AG08396 (cell line): ENCODE measurements at places on chromosomes 12 and 14.

GRCh38 chr12:105880824-105881388 is 257.8 kb downstream of the NUAK1 start:
- DNase-seq, result no peak

DNA sequence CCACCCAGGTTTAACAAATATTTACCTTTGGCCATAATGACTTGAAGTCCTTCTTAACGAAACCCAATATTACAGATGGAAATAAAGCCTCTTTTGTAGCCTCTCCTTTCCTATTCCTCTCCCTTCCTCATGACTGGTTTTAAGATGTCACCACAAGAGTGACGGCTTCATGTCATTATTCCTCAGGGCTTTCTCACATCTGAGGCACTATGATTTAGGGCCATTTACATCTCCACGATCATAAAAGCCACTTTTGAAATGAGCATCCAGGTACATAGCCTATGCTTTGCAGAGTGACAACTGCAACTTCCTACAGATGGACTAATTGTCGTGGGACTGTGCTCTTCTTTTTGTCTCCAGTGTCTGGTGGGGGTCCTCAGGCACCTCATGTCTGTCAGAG is 32.3 kb upstream of the DACT1 start:
- DNase-seq, result no peak

GRCh38 chr12:75825686-75826085 is 205.9 kb downstream of the PHLDA1 start:
- DNase-seq, result peak; percentile 43

- DNase-seq, result no peak
Measured at GRCh38 chr12:65642061-65642661, 182.1 kb upstream of the HMGA2 start.

DNA sequence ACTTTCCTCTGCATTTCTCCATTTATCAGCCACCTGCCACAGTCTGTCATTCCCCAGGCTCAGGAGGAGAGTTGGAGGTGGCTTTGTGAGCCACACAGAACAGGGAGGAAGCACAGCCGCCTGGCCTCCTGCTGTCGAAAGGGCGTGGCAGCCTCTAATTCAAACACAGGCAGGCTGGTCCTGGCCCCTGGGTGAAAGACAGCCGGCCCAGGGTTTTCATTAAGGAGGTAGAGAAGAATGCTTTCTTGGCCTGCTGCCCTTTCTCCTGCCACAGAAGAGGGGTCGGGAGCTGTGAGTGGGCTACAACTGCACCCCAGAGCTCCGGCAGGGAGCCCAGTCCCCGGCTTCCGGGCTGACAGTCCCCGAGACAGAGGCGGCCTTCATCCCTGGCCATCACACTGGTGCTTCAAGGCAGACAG is 108.6 kb upstream of the FZD10 start:
- DNase-seq, result no peak

GRCh38 chr14:62558451-62558850 is 486.8 kb downstream of the KCNH5 start:
- no peak for DNase-seq

DNA sequence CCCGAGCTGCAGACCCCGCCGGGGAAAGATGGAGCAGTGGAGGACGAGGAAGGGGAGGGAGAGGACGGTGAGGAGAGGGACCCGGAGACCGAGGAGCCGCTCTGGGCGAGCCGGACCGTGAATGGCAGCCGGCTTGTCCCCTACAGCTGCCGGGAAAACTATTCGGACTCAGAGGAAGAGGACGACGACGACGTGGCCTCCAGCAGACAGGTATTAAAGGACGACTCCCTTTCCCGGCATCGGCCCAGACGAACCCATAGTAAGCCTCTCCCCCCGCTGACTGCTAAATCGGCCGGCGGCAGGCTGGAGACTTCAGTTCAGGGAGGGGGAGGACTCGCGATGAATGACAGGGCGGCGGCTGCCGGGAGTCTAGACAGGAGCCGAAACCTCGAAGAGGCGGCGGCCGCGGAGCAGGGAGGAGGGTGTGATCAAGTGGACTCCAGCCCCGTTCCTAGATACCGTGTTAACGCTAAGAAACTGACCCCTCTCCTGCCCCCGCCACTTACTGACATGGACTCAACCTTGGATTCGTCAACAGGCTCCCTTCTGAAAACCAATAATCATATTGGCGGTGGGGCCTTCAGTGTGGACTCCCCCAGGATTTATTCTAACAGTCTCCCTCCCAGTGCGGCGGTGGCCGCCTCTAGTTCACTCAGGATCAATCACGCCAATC is 962 bp downstream of the LEMD3 start:
- peak; percentile 77 for DNase-seq

DNA sequence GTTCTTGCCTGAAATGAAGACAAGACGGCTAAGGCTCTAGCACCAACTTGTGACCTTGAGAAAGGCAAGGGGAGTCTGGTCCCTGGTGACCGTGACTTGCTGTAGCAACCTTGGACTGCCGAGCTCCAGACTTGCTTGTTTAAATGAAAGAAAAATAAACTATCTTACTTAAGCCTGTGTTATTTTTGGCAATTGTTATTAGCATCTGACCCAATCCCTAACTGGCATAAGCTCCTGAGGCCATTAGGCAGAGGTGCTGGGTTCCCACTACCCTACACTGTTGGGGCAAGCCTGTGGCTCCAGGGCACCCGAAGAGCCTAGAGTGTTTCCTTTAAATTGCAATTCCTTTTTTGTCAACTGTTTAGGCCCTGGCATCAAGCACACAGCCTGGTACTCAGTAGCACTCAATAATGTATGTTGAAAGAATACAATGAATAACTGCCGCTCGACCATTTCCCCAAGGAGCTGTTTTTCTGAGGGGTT is 106.9 kb upstream of the HIF1A start:
- DNase-seq, result no peak

GRCh38 chr14:103372552-103373304 is 12.5 kb upstream of the MARK3 start:
- peak; percentile 92 for DNase-seq

DNA sequence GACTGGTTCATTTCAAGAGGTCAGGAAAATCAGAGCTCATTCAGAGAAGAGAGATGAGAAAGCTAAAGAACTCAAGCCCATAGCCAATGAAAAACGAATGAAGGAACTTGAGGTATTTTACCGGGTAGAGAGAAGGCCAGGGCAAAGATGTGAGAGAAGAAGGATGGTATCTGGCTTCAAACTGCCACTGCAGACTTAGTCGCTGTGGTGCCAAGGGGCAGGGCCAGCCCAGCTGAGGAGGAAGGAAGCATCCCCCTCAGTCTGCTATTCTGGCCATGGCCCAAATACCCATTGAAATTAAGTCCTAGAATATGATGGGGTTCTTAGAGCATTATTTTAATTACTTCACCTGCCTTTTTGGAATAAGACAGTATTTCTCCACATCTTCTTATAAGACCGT is 69.2 kb downstream of the ANO2 start:
- no peak for DNase-seq

DNA sequence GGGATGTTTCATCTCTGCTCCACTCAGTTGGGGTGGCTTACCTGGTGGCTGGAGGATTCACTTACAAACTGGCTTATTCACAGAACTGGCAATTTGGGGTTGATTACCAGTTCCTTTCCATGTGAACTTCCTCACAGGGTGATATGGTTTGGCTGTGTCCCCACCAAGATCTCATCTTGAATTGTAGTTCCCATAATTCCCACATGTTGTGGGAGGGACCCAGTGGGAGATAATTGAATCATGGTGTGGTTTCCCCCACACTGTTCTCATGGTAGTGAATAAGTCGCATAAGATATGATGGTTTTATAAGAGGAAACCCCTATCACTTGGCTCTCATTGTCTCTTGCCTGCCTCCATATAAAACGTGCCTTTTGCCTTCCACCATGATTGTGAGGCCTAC is 26.9 kb upstream of the IGF1 start:
- DNase-seq, result no peak

GRCh38 chr12:18339633-18340032 is 78.3 kb downstream of the PIK3C2G start:
- no peak for DNase-seq

DNA sequence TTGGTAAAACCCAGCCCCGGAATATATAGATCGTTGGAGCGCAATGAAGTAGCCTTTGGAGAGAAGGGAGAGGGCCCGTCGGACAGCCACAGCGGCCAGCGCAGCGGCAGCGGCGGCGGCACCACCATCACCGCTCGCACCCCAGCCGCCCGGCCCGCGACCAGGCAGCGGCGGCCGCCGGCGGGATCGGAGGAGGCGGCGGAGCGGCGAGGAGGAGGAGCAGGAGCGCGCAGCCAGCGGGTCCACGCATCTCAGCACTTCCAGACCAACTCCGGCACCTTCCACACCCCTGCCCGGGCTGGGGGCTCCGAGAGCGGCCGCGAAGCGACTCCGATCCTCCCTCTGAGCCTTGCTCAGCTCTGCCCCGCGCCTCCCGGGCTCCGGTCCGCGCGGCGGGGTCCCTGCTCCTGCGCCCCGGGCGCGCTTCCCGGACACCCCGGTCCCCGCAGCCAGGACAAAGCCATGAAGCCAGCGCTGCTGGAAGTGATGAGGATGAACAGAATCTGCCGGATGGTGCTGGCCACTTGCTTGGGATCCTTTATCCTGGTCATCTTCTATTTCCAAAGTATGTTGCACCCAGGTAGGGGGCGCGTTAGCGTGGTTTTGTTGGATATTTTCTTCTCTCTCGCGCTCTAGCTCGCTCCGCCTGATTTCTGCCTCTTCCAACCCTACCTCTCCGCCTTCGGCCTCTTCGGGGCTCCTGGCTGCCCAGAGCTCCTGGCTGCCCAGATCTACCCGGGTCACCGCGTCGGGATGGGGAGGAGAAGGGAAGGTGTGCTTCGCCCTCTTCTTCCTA is 400 bp downstream of the CHST11 start:
- DNase-seq, result peak; percentile 65

DNA sequence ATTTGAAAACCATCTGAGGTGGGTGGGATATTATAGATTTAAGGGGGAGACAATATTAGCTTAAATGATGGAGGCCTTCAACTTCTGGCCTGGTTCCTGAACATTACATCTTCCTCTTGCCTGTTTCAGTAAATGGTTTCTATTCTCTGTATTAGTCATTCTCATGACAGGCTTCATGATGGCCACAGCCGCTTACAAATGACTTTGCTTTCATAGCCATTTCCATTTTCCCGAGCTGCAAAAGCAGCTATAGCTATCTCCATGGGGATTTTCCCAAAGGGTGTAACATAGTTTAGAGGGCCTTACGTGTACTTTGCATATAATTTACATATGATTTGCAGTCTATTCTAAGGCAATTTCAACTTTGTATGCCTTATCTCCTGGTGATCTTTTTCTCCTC is 121.8 kb downstream of the NRXN3 start:
- no peak for DNase-seq

GRCh38 chr12:128940090-128940888 is 87.0 kb downstream of the GLT1D1 start:
- no peak for DNase-seq

DNA sequence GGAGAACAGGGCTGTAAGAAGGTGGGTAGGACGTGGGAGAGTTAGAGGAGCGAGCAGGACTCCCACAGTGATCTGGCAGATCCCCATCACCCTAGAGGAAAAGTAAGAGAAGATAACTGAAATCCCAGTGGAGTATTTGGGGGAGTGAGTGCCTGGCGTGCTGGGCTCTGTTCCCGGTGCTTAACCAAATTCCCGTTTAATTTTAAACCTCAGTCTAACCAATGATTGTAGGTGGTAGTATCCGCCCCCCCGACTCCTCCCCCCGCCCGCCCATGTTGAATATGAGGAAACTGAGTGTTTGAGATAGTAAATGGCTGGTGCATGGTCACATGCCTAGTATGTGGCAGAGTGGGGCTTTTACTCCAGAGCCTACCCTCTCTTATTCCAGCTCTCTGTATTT is 1.2 kb downstream of the TARBP2 start:
- DNase-seq, result no peak

GRCh38 chr12:131785763-131786330 is 42.3 kb upstream of the MMP17 start:
- no peak for DNase-seq

DNA sequence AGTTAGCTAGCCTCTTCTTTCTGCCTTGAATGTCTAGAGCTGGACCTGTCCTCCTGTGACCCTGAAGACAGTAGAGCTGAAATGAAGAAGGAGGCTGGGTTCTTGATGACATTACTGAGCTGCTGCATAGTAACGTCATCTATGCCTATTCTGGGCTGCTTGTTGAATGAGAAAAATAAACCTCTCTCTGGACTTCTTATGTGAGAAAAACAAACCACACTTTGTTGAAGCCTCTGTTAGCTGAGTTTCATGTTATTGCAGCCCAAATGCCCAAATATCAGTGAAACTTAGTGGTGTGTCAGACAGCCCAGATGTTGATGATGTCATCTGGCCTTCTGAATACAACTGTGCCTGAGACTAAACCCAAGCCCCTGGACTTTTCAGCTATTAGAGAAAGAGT is 67.0 kb upstream of the MAX start:
- DNase-seq, result peak; percentile 53

GRCh38 chr12:17097674-17098073 is 491.7 kb upstream of the LMO3 start:
- DNase-seq, result no peak

DNA sequence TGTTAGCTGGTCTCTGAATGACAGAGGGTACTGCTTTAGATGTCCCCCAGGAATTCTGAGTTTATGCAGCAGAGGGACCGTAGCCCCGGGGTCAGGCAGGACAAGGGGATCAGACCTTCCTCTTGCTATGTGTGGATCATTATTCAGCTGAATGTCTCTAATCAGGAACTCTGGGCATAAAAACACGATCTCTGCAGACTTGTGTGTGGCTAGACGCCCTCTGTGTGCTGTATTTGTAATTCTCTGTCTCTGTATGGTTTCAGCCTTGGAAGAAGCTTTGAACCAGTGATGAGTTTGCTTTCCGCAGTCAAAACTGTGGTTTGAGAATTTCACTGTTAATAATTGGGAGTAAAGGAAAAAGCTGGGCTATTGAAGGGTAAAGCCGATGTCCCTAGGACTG is 125.3 kb downstream of the ETV6 start:
- DNase-seq, result no peak

DNA sequence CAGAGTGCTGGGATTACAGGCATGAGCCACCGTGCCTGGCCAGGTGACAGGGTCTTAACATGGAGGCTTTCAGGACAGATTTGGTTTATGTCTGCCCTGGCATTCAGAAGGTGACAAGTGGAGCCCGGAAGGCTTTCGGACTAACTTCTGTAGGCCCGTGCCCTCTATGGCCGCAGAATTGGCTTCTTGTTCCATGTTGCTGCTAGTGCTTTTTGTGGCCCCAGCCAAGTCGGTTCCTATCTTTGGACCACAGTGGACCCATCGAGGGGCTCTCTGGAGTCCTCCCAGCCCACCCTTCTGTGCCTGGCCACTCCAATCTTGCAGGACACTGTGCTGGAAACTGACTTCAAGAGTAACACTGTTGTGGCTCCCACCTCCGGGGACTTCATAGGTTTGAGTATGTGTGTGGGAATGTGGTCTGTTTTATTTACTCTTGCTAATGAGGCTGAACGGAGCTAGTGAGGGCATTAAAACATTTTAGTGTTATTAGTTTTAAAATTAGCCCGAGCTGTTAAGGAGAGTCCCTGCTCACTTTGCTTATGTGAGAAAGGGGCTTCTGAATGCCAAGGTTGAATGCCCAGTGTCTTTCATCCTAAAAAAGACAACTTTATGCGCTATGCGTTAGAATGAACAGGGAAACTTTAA is 245.9 kb downstream of the CACNA1C start:
- no peak for DNase-seq
